HS-27A (cell line): ENCODE measurements at places on chromosomes 11 and 22.

- no peak for DNase-seq
Measured at GRCh38 chr11:132674151-132674550, 858.1 kb downstream of the OPCML start.

GRCh38 chr11:111408789-111409727 lies 30.0 kb upstream of the POU2AF1 start:
- no peak for DNase-seq

DNA sequence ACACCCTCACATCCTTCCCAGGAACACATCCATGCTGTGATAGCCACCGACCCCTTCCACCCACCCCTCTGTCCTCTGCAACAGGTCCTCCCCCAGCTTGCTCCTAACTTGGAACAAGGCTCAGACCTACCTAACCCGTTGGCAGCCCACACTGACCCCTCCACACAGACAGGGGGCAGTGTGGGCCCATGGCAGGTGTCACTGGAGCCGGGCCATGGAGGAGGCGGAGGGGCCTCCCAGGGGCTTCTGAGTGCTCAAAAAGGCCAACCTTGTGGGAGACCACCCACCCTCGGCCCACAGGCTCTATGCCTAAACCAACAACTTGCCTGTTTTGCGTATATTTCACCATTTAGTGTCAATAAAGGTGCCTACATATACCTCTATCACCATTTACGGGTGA lies 57.0 kb downstream of the CERK start:
- no peak for DNase-seq

GRCh38 chr11:1490651-1491050 lies 4.1 kb upstream of the MOB2 start:
- DNase-seq: no peak

- no peak for DNase-seq
Measured at GRCh38 chr11:32935462-32936029, 42.9 kb downstream of the QSER1 start.

- DNase-seq: no peak
Measured at GRCh38 chr22:38748487-38749136, 7.2 kb downstream of the SUN2 start.

DNA sequence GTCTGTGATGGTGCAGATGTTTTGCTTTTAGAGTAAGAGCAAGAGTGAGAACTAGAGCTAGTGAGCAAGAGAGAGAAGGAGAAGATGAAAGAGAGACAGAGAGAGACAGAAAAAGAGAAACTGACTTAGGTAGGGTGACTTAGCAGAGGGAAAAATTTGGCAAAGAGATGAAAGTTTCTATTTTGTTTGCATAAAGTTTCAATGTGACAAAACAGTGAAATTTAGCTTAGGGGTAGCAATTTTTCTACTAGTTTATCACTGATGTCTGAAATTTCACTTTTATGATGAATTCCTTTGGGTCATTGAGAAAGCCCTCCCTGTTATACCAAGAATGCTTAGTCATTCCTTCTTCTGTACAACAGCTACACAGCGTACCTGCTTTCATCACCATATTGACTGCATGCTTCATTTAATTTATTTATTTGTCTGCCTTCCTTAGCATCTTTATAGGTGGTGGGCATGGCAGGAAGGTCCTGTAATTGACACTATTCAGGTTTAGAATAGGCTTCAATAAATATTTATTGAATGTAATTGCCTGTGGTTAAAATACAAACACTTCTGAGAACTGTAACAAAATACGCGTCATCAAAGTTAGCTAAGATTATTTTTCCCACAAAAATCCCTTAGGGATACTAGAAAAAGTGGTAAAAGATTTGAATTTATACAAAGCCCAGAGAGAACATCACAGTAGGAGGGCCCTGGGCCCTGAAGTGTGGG lies 19.9 kb upstream of the CTSC start:
- no peak for DNase-seq
